ENCODE measurements at places on chromosomes 6 and 20.

DNA sequence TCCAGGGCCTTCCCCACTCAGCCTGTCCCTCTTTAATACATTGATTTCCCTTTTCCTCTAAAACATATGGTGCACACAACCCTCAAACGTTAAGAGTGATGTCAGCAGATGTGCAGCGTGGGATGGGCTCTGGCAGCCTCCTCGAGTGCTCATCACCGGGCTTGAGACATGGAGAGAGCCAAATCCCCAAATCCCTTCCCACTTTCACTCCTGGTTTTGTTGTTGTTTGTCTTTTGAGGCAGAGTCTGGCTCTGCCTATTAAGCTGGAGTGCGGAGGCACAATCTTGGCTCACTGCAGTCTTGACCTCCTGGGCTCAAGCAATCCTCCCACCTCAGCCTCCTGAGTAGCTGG lies 5.8 kb upstream of the PLTP start:
- DNase-seq = peak; percentile 36

GRCh38 chr6:56222499-56222898 lies 24.9 kb downstream of the COL21A1 start:
- no peak for DNase-seq

DNA sequence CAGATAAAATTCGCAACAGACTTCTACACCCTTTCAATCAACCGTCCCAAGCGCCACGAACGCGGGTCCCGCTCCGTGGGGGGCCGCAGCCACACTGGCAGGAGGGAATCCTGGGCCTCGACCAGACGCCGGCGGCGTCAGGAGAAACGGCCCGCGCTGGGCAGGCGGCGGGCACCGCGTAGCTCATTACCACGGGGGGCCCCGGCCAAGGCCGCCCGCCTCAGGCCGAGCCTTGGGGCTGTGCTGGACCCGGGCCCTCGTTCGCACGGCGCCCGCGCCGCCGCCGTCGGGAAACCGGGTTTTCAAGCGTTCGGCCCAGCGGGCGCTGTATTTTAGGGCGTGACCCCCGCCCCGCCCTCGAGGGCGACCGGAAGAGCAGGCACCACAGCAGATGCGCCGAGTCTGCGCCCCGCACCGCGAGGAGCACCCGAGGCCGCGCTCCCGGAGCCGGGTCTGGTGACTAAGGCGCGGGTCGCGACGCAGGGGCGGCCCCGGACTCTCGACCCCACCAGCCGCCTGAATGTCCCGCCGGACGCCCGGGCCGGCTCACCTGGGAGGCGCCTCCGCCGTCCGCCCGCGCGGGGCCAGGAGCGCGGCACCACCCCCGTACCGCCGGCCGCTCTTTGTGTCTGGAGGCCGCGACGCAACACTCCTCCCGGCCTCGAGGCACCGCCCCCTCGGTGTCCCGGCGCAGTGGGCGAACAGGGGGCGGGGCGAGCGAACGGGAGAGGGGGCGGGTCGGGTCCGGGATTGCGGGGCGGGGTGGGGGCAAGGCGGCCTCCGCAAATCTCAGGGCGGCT lies at the start of gene NINL:
TSS of gene NINL (minus strand) at position 627 of the 800 bp plus-strand sequence. CDS start 58,944 bp downstream, outside the sequence.
- DNase-seq = peak; percentile 67

GRCh38 chr6:13733178-13733887 lies 21.7 kb upstream of the RANBP9 start:
- no peak for DNase-seq

DNA sequence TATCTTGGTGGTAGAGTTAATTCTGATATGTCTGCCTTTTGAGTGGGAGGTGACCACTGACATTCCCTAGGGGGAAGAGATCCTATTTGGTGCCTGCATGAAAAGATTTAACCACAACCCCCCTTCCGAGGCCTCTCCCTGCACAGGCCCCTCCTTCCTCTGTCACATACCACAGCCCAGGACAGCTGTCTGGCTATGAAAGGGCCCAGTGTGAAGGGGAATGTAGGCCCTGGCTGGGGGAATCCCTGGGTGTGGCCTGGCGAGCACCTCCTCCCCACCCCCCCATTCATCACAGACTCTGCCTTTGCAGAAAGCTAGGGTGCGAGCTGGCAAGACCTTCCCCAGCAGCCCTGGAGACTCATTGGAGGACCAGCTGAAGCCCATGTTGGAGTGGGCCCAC lies 27.4 kb upstream of the MAPRE1 start:
- no peak for DNase-seq

DNA sequence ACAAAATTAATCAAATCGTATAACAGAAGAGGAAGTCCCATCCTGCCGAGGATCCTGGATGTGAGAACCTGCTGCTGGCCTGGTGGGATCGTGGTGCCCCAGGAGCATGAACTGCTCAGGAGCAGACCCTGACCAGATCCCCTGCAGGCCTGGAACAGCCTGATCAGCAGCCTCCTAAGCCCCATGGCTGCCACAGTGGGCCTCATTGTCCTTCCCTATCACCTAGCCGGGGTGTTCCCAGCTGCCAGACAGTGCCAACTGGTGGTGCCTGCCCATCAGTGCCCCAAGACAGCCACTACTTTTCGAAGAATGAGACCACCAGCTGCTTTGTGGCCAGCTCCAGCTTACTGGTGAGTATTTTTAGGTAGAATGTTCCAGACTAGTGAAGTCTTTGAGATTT lies 19.6 kb upstream of the MAS1L start:
- DNase-seq = no peak

GRCh38 chr6:53728570-53729194 lies 63.1 kb upstream of the KLHL31 start:
- peak; percentile 59 for DNase-seq

- no peak for DNase-seq
Measured at GRCh38 chr6:52620906-52621190, 44.0 kb upstream of the TRAM2 start.

GRCh38 chr6:7249391-7249790 lies 63.6 kb downstream of the SSR1 start:
- no peak for DNase-seq

GRCh38 chr6:157967486-157967885 lies 14.2 kb upstream of the SYNJ2 start:
- DNase-seq = no peak

DNA sequence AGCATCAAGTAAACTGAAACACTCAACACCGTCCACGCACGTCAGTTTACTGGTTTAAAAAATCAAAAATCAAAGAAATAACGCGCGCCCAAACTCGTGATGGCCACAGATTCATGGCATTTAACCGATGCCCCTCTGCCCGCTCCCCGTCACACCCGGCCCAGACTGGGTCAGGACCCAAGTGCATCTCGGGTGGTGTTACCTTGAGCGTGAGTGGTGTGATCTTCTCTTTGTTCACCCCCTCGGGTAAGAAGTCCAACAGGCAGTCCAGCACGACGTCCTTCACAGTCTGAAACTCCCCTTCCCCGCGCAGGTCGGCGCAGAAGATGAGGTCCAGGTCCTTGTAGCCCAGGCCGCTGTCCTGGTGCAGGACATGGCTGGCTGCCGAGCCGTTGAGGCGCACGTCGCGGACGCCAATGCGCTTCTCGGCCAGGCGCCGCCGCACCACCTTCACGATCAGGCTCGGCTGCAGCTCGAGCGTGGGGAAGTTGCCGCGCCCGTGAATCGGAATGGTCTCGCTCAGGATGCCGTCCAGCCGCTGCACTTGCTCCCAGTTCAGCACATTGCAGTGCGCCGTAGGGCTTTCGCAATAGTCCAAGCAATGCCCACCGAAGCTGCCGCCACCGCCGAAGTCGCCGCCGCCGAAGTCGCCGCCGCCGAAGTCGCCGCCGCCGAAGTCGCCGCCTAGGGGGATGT lies 945 bp downstream of the TENT5A start:
- peak; percentile 73 for DNase-seq

DNA sequence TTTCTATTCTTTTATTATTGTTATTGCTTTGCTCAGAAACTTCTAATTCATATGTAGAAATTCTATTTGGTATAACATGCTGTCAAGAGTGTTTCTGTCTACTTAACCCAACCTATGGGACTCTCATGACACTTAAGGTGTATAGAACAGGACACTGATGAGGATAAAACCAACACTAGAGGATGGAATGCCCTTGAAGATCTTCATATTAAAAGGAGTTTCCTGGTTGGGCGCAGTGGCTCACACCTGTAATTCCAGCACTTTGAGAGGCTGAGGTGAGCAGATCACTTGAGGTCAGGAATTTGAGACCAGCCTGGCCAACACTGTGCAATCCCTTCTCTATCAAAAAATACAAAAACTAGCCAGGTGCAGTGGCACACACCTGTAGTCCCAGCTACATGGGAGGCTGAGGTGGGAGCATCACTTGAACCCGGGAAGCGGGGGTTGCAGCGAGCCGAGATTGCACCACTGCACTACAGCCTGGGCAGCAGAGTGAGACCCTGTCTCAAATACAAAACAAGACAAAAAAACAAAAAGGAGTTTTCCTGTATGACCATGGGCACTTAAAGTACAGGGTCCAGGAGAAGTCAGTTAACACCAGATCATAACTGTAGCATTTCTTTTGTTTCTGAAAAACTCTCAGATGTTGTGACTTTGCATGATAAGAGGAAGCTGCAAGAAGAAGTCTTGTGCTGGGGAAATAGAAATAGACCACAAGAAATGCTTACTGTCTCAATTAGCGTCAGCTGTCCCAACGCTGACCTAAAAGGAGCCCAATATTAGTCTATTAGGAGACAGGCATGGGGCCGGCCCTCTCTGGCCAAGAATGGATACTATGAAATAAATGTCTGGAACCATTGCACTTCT lies 38.9 kb upstream of the CD2AP start:
- DNase-seq = peak; percentile 90

DNA sequence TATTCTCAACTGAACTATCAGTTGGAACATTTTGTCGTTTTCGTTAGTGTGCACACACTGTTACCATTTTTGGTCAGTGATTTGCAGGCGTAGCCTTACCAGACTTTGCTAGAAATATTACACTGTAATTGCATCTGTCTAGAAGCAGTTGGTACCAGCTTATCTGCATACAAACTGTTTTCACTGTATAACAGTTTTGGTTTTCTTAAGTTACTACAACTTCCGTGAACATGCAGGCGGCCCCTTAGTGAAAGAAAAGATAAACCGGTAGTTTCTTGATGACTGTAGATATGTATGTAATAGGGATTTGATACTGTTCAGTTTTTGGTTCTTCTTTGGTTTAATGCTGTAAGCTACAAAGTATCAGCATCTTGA lies 1.3 kb downstream of the DSTN start:
- DNase-seq = no peak

- no peak for DNase-seq
Measured at GRCh38 chr6:75308250-75308988, 23.8 kb upstream of the TMEM30A start.

- DNase-seq = no peak
Measured at GRCh38 chr6:24078200-24078599, 47.8 kb upstream of the NRSN1 start.

- DNase-seq = no peak
Measured at GRCh38 chr6:14031516-14031915, 86.1 kb upstream of the CD83 start.

DNA sequence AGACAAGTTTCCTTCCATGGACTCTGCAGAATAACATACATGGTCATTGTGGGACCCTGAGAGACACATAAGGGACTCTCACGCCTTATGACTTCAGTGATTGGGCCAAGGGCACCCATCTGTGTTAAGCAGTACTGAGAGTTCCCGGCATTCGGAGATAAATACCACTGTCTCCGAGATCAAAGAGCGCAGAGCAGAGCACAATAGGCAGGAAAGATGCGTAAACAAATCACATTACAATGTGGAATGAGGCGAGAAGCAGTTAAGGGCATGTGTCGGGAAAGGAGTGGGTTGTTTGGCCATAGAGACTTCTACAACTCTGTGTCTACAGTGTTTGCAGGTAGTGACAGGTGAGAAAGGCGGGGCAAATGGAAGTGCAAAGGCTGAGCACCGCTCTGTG lies 57.6 kb downstream of the NRSN1 start:
- DNase-seq = no peak

GRCh38 chr6:145044641-145045246 lies 690.6 kb downstream of the EPM2A start:
- DNase-seq = peak; percentile 4

DNA sequence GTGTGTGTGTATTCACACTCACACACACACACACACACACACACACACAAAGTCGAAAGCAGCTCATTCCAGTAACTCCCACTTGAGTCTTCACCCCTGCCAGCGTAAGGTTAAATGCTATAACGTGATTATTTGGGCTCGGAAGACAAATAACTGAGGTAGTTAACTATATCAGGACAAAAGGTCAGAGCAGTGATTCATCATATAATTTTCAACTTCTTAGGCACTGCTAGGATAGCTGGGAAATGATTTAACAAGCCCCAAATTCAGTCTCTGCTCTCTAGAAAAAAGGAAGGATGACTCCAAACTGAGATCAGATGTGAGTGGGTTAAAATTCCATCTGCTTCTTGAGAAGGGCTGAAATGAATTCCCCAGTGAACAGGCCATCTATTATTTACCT lies 30.7 kb downstream of the HDGFL1 start:
- no peak for DNase-seq
